ENCODE measurements at places on chromosomes 12 and 14. TPM values are rescaled to one million over a fixed set of nuclear protein-coding genes. Genes with fewer than 3 reads are reported as not detected.

GRCh38 chr12:128586451-128587029 lies 237.2 kb downstream of the SLC15A4 start:
- DNase-seq, result no peak

DNA sequence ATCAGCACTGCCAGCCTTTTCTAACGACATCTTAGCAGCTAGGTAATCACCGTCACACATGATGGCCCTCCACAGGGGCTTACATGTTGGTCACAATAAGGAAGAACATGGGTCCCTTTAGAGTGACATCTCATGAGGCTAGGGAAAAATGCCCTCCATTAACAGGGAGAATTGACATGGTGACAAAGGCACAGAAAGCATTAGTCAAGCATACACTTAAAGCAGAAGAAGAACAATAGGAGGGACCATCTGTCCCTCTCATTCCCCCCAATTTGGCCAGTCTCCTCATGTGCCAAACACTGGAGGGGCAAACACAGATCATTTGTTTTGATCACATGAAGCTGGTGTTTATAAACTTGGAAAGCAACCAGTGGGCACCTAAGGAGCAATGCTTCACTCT lies 78.0 kb downstream of the GRIP1 start:
- DNase-seq, result no peak

- peak; percentile 27 for DNase-seq
Observed at GRCh38 chr14:93092606-93093556, 22.8 kb downstream of the ITPK1 start.

GRCh38 chr14:55749946-55750345 lies 169.9 kb downstream of the KTN1 start:
- DNase-seq, result no peak

- DNase-seq, result no peak
Observed at GRCh38 chr14:83297361-83297760, 1763.7 kb upstream of the SEL1L start.

DNA sequence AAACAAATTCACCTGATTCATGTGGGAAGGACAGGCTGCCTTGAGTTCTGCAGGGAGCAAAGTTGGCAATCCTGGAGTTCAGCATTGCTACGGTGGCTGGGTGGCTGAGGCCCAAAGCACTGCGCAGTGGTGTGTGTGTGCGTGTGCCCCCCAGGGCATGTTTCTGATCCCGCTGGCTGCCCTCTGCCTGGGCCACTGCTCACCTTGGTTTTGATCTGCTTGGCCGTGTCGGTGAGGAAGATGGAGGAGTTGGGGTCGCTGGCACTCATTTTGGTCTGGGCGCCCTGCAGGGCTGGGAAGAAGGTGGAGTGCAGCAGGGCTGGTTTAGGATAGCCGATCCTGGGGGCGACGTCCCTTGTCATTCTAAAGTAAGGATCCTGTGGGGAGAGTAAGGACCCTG lies 19.1 kb downstream of the SLC25A47 start:
- no peak for DNase-seq

DNA sequence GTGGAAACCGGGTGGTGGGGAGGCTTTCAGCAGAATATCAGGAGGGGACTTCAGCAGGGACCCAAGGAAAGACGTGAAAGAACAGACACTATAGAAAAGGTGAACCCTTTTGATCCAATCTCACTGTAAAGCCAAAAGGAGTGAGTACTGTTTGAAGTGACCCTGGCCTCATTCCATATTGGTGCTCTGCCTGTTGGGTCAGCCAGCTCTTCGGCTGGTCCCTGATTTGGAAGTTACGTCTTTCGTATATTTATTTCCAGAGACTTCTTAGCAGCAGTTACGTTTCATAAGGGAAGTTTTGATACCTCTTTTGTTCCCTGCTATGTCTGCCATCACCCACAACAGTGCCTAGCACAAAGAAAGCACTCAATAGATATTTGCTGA lies 21.9 kb downstream of the WNT5B start:
- no peak for DNase-seq

DNA sequence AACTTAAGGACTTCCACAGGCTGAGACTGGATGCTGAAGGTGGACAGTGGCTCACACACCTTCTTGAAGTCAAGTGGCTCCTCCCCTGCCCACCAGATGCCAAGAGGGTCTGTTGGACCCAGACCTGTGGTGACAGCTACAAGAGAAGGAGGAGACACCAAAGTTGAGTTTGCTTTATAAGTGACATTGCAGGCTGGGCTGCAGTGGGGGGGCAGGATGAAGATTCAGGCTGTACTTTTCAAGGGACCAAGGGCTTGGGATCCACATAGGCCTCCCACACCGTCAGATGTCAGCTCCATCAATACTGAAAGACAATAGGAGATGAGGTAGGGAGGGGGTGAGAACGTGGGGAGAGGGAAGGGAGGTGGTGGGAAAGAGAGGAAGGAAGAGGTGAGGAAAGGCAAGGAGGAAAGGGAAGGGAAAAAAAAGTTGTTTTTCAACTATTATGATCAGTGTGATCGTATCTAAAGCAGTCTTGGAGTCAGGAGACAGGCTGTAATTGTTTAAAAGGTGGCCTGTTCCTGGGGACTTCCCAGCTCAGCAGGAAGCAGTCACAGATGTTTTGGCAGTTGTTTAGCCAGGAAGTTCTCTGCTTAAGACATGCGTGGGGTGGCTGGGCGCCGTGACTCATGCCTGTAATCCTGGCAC lies 84.1 kb upstream of the RESF1 start:
- peak; percentile 78 for DNase-seq

DNA sequence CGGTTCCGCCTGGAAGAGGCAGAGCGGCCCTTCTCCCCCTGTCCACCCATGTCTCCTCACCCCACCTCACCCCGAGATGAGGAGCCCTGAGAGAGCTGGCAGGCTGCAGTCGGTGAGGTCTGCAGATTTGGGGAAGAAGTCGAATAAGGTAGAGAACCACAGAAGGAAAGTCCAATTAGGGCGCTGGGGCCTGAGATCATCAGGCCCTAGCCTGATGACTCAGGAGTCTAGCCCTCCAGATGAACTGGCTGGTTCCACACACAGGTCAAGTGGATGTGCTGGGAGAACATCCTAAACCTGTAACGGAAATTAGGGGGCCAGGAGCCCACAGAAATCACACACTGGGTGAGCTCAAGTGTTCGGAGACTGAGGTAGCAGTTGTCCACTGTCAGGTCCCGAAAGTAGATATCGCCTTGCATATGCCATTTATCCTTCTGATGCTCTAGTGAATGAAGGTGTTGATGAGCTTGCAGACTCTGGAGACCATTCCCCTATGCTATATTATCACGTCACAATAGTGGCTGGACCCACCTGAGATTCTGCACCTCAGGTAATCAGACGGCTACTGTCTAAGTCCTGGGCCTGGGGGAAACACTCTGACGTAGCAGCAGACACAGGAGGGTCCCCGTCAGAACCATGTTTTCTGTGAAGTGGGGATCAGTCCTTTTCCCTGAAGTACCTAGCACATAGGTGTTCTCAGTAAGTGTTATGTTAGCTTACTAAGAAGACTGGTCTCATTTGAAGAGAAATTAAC lies 886 bp upstream of the METTL17 start:
- DNase-seq, result no peak

- no peak for DNase-seq
Observed at GRCh38 chr12:40693207-40693821, 1.1 kb downstream of the CNTN1 start.

- no peak for DNase-seq
Observed at GRCh38 chr12:117875744-117876435, 92.9 kb downstream of the KSR2 start.

- no peak for DNase-seq
Observed at GRCh38 chr14:32883188-32883587, 55.5 kb upstream of the NPAS3 start.

GRCh38 chr14:103512701-103513611 lies 9.7 kb downstream of the CKB start:
- DNase-seq, result peak; percentile 97

DNA sequence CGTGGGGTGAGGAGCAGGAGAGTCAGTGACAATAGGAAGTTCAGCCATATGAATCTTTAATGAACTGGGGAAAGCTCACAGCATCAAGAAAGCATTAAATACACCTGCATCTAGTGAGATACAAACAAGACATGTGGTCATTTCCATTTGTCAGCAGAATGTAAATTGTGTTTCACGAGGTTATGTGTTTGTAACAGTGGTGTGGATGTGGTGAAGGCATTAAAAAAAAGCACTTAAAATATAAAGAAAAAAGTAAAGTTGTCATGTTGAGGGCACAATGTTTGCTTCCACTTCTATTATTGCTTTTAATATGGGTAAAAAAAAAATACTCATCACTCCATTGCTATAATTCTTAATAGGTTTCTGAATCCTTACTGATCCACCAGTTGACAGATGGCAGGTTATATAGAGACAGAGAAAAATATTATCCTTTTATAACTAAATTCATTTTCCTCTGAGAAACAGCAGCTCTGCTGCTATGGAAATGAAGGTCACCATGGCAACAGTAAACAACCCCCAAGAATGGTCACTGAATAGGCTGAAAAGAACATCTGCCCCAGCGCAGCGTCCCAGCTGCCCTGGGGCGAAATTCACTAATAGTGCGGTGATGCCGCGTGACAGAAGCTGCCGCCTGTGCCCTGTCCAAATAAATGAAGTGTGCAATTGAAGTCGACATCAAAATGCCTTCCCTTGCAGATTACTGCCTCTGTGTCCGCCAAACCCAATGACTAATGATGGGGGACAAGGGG lies 226.1 kb downstream of the FOXN3 start:
- DNase-seq, result no peak

DNA sequence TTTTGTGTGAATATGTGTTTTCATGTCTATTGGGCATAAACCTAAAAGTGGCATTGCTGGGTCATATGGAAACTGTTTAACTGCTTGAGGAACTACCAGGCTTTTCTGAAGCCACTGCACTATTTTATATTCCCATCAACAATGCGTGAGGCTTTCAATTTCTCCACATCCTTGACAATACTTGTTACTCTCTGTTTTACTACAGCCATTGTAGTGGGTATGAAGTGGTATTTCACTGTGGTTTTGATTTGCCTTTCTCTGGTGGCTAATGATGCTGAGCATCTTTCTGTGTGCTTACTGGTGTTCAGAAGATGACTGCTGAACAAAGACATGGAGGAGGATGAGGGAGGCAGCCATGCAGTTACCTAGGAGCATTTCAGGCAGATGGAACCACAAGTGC lies 13.2 kb upstream of the TDG start:
- DNase-seq, result no peak

DNA sequence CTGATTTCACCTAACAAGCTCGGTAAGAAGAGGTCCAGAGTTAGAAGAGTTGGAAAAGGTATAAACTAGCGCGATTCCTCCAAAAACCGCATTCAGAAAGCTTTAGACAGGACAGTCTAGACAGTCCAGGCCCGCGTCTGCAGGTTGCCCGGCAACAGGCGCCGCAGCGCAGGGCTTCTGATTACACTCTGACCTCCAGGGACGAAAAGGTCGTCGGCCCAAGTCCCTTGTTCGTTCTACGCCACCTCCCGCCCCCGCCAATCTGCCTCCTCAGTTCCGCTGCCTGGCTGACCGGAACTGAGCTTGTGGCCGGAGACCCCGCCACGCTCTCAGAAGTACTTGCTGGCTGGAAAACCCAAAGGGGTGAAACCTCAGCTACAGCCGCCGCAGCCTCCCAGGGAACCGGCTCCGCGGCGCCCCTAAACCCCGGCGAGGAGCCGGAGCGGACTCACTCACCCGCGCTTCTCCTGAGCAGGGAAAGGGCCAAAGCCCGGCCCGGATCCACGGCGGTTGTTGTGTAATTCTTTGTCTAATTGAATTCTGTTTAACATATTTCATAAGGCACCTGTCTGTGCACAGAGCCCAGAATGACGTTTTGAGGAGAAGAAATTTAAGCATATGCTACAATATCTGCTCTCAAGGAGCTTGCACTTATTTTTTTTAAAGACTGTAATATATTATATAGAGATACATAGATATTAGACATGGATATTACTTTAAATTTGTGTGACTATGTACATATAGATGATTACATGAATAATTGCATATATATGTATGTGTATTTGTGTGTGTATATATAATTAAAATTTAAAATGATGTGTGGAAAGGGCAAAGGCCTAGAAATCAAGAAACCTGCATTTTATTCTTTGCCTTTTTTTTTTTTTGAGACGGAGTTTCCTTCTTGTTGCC lies at the start of gene CAPS2:
CAPS2 (minus strand) TSS at position 407 of the 909 bp plus-strand sequence. CDS start 3,826 bp downstream, outside the sequence.
- peak; percentile 91 for DNase-seq

Gene DENR
- total RNA-seq, result 19.7 TPM

Gene ASB2
- total RNA-seq, result not detected

Gene EVL
- total RNA-seq, result 17.9 TPM

Gene PDE6H
- total RNA-seq, result not detected

Gene WIF1
- 0.23 TPM for total RNA-seq

Gene KRT5
- total RNA-seq, result 0.23 TPM

Gene CEBPE
- total RNA-seq, result not detected
